A172 (cell line): ENCODE measurements at places on chromosomes 6 and 20.

DNA sequence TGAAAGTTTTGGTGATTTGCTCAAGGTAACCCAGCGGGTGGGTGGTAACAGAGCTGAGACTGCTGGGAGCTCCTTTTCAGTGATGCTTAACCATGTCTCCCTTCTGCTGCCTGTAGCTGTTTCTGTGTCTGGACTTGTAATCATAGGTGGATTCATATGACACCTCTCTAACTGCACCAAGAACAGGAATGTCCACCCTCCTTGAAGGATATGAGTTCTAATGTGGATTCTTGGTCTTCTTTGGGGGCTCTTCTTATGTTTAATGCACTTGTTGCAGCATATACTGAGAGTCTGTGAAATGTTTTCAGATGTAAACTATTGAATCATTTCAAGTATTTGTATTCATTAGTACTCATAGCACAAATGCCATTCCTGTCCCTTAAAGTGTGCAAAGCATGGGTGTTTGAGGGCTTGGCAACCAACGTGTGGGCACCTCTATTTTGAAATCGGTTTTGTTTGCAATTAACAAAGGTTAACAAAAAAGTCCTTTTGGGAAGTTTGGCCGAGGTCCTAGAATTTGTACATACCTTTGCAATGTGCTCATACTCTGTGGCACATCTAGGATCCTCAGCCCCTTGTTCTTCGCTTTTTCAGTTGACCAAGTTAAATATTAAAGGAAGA is 138.0 kb downstream of the SOX4 start:
- DNase-seq, result peak; percentile 71

DNA sequence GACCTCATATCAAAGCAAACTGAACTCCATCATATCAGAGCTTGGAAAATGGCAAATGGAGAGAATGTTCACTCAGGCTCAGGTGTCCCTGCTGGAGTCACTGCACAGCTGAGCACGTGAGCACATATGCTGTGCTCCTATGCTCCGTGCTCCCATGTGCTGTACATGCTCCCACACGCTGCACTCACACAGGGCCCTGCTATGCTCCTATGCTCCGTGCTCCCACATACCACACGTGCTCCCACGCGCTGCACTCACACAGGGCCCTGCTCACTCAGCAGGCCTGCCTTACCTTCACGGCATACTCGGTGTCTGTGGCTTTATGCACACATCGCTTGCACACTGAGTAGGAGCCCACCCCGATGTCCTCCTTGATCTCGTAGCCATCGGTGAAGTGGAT is 65.7 kb upstream of the MPC1 start:
- no peak for DNase-seq

DNA sequence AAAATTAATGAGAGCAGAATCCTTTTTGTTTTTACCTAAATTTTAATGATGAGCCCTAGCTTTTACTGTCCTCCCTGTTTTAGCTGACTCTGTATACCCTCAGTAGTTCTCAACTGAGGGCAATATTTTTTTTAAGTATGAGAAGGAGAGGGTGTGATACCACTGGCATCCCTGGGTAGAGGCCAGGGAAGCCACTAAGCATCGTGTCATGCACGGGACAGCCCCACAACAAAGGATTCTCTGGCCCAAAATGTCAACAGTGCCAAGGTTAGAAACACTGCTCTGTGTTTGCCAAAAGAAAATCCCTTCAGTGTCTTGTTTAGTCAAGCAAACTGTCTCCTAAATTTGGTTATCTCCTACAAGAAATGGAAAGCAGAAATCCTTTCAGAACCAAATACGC is 210.4 kb downstream of the KCNQ5 start:
- no peak for DNase-seq

GRCh38 chr20:9515214-9515585 is 810 bp downstream of the LAMP5 start:
- no peak for DNase-seq

GRCh38 chr20:40617594-40617993 is 71.4 kb downstream of the MAFB start:
- DNase-seq, result no peak

- no peak for DNase-seq
Observed at GRCh38 chr20:62529896-62530642, 54.3 kb upstream of the GATA5 start.

GRCh38 chr20:62159839-62160238 is 16.3 kb downstream of the SS18L1 start:
- peak; percentile 86 for DNase-seq

- DNase-seq, result no peak
Observed at GRCh38 chr6:10351791-10352190, 63.1 kb downstream of the TFAP2A start.
